ENCODE measurements at places on chromosomes 1 and 21.

DNA sequence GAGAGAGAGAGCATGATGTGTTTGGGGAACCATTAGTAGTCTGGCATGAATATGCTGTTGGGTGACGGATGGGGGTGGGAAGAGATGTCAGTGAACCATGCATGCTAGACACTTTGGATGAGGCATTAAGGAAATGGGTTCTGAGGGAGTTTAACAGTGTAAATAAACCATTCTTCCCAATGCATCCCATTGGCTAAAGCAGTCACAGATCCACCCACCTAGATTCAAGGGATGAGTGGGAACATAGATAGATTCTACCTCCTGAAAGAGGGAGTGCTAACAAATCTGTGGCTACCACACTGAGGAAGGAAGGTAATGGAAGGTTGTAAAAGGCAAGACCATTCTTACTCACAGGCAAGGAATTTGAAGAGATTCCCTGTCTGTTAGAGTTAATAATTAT is 129.8 kb upstream of the CACNA1E start:
- no peak for DNase-seq

DNA sequence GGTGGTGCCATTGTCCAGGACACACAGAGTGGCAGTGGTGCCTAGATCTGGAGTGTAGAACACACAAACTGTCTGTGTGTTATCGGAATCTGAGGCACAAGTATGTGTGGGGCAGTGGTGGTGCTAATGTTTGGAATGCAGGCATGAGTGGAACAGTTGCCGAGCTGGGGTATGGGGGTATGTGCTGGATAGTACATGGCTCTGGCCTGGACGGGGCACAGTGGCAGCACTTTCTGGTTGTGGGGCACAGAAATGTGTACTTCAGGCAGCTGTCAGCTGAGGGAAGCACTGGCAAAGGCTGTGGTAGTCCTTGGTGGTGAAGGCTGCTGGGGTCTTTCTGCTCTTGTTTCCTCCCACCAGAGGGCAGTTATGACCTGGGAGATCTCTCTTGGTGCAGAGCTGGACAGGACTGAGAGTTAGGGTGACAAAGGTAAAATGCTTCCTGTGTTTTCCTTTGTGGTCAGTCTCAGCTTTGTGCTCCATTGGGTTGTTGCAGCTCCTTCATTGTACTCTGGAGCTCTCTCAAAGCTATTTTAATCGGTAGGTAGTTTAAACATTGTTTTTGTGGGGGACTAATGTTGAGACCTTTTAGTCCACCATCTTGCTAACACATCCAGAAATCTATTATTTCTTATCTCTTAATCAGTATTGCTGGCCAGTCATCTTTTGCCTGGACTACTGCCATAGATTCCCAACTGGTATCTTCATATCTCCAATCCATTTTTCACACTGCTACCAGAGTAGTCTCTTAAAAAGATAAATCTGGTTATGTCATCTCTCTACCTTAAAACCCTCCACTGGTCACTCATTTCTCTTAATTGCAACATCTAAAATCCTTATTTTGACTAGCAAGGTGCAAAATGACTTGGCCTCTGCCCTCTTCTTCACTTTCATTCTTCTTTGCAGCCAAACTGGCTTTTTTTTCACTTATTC is 83.9 kb upstream of the NBPF4 start:
- DNase-seq, result no peak

DNA sequence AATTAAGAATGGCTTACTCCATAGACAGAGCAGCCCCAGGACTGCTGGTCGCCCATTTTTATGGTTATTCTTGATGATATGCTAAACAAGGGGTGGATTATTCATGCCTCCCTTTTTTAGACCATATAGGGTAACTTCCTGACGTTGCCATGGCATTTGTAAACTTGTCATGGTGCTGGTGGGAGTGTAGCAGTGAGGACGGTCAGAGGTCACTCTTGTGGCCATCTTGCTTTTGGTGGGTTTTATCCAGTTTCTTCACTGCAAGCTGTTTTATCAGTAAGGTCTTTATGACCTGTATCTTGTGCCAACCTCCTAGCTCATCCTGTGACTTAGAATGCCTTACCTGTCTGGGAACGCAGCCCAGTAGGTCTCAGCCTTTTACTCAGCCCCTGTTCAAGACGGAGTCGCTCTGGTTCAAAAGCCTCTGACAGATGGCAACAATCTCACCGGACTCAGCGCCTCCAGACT is 5.2 kb upstream of the AGPAT3 start:
- DNase-seq, result no peak

DNA sequence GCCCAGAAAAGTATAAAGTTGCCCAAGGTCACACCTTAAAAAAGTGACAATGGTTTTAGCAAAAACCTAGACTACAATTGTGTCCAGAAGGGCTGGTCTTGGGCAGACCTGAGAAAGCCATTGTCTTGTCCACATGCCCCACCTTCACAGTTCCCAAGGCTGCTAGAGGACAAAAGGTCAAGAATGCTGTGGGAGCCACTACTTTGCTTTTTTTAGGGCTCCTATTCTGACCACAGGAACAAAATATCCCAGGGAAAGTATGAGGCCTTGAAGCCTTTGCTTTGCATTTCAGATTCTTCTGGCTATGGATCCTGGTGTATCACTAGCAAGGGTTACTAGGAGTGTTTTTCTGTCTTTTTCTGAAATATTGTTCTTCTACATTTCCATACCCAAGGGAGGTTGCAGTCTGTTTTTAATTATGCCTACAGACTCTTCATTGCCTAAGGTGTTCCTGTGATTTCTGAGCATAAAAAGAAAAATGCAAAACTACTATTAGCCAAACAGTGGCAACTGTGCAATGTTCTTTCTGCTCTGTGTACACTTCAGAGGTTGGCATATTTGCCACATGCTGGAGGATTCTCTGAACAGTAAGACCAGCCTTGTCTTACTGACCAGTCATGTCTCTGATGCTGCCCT is 10.7 kb downstream of the C1orf162 start:
- no peak for DNase-seq

- DNase-seq, result no peak
These were observed 46.6 kb downstream of the TOR3A start for GRCh38 chr1:179128520-179128919.

GRCh38 chr1:37171691-37172090 is 137.4 kb upstream of the GRIK3 start:
- no peak for DNase-seq

DNA sequence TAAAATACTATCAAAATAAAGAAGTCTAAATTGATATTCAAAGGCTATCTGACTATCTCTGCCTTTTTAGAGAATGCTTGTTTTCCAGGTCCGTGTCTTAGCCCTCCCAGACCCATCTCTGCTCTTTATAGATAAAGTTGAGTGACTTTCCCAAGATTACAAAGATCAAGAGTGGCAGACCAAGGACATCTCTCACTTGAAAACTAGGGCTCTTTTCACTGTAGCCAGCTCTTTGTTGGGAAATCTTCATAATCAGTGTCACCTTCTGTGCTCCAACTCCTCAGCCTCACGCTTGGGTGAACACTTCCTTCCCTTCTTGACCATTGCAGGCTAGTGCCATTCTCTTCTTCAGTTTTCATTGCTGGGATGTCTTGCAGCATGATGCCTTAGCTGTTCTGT is 211.1 kb downstream of the PBX1 start:
- DNase-seq, result no peak
